Cerebellar cortex (tissue), 1 donor: ENCODE measurements at places on chromosomes 3 and 15.

- DNase-seq: no peak
Measured at GRCh38 chr15:36797128-36797527, 217.7 kb downstream of the CDIN1 start.

- DNase-seq: no peak
Measured at GRCh38 chr3:36814776-36815175, 50.4 kb upstream of the DCLK3 start.

- peak; percentile 52 for DNase-seq
Measured at GRCh38 chr15:68644083-68644904, 65.5 kb downstream of the CORO2B start.

- no peak for DNase-seq
Measured at GRCh38 chr15:42032376-42033213, 11.8 kb upstream of the PLA2G4E start.

DNA sequence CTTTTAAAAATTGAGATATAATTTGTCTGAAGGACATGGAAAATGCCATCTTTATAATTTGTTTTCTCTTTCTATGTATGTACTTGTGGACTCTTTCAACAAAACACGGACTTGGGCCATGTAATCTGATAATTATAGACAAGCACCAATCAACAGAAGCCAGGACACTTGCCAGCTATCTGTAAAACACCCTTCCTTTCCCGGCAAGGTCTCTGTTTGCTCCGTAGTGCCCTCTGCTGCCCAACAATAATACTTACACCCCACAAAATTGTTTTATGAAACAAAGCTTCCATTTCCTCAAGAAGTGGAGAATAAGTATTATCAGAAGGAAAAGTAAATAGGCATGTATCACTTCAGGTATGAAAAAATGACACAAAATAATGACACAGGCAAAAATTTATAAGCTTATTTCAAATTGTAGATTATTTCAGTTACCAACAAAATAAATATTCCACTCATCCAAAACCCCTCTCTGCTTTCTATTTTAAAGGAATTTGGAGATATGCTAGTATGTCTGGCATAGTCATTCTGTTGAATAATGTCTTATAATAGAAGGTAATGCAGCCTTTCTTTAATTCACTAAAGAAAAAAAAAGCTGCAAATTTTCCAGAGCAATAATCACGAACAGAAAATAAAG, 32.8 kb downstream of the MYH15 start:
- peak; percentile 54 for DNase-seq

DNA sequence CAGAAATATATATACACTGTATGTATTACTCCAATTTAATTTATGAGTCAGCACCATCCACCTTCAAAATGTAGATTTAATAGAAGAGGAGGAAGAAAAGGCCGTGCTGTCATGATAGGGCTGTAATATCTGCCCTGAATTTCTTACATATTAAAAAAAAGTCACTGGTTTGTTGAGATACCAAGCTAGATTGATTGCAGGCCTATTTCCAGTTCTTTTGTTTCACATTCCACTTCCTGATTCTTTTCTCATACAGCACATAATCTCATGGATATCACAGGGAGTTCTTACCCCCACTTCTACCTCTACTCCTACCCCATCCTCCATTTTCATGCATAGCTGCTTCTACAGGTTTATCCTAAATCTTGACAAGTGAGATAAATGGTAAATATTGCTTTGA, 290.3 kb downstream of the ZBTB20 start:
- no peak for DNase-seq

DNA sequence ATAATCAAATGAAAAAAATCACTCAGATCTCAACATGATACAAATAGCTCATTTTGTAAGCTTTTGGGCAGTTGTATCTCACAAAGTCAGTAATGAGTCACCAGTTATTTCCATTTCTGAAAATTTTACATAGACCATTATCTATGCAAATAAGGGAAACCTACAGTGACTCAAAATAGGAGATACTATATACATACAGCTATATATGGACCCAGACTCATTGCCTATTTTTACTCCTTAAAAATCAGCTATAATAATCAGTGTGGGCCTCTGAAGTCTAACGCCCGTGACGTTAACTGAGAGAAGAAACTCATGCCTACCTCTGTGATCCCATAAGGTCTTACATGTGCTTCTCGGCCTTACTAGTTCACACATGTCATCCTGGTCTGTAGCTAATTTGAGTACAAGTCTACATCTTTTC, 31.6 kb downstream of the LRIG1 start:
- DNase-seq: no peak

GRCh38 chr3:79253704-79254103, 514.1 kb downstream of the ROBO1 start:
- no peak for DNase-seq

DNA sequence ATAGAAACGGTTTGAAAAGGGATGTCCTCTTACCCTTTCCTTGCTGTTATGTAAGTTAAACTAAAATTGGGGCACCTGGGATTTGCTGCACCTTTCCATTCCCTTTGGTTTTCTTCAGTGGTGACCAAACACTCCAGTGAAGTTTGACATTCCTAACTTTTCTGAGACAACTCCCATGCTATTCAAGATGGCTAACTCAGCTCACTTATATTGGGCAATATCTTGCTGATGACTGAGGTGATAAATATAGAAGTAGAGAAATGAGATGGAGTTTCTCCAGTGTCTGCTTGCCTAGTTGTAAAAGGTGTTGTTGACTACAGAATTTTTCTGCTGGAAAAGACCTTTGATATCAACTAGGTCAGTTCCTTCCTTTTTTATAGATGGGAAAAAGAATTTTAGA, 291.8 kb downstream of the GAP43 start:
- DNase-seq: no peak

DNA sequence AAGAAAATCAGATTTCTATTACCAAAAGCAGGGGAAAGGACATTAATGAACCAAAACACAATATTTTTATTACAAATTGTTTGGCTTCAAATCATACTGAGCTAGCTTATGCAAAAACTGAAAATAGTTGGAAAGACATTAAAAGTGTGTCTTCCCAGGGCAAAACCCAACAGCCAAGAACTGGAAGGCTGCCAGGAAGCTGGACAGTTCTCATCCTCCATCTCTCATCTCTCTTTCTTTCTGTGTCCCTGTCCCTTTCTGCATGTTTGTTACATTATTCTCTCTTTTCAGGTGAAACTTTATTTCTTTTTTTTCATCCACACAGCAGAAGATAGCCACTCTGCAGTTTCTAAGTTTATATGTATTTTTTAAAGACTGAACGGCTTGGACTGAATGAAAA, 41.1 kb upstream of the SNTN start:
- no peak for DNase-seq

DNA sequence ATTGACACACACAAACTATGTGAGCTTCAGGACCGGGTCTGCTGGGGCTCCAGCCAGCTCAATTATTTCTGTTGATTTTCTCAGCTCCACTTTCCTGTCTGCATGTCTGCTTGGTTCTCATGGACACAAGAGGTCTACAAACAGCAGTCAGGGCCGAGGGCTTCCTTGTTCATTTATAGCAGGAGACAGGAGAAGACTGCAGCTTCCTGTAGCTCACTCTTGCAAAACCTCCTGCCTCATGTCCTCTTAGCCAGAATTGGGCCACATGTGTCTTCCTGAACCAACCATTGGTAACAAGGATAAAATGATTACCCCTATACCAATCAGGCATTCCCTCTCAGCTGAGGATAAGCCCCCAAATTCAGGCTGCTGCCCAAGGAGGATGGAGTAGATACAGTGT, 182.8 kb downstream of the TLE3 start:
- DNase-seq: no peak

- no peak for DNase-seq
Measured at GRCh38 chr3:143121241-143122088, 1.9 kb downstream of the CHST2 start.

DNA sequence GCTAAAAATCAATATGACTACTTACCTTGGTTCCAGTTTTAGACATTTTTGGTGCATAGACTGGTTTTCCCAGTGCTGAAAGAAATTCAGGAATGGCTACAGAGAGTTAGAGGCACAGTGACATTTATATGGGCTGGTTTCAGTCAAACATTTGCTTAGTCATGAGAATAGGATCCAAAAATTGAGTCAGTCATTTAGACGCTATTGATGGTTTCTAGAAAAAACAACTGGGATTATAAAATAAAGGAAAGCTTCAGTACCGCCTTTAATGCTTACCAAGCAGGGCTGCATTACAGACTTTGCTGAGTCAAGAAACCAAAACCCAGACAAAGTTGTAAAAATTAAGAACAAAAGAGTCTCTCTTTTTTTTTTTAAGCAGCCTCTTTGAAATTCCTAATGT, at the start of gene CRYGS:
Gene CRYGS, minus strand, starts transcription at position 100 of the 400 bp plus-strand sequence. Its CDS starts 54 bp downstream, at position 46.
- no peak for DNase-seq

GRCh38 chr15:67701669-67702068, 123.6 kb upstream of the SKOR1 start:
- no peak for DNase-seq

DNA sequence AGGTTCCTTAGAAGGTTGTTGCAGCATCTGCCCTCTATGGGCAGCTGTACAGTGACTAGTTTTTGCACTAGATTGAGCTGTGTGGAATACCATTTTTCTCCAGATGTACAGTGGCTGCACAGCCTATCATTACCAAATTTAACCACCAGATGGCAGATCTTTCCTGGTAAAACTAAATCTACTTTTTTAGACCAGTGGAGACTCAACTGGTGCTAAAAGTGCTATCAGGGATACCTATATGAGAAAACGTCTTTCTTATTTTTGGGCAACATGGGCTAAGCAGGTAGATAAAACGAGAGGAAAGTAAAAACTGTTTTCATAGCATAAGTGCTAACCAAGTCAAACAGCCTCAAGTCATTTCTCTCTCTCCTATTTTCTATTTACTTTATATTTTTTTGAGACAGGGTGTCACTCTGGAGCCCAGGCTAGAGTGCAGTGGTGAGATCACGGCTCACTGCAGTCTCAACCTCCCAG, 21.2 kb downstream of the IGSF10 start:
- DNase-seq: peak; percentile 40

DNA sequence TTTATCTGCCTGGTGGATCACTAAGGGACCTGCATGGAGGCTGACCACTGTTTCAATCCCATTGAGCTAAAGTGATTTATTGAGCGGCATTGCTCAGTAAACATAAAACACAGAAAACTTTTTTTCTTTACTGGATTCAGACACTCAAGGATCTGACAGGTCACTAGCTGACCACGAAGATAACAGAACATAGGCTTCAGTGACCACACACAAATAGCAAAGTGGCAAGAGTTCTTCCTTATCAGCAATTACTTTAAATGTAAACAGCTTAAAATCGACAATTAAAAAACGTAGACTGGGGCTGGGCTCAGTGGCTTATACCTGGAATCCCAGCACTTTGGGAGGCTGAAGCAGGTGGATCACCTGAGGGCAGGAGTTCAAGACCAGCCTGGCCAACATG, 48.7 kb downstream of the STAG1 start:
- DNase-seq: no peak

GRCh38 chr15:38255690-38256089, 3.1 kb downstream of the SPRED1 start:
- DNase-seq: no peak

- DNase-seq: no peak
Measured at GRCh38 chr15:92846741-92847140, 53.4 kb upstream of the CHD2 start.

GRCh38 chr3:175512700-175513099, 653.6 kb downstream of the NAALADL2 start:
- DNase-seq: no peak

DNA sequence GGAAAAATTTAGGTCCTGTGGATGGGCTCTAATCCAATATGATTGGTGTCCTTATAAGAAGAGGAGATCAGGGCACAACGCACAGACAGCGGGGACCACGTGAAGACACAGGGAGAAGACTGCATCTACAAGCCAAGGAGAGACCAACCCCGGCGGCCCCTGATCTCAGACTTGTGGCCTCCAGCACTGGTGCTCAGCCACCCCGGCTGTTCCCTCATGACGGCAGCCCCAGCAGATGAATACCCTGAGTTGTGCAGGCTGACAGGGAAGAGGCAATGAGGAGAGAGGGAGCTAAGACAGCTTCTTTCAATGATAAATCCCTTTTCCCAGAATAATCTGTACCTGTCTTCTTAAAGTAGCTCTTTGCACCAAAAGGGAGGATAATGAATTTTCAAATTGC, 33.3 kb upstream of the CGNL1 start:
- peak; percentile 45 for DNase-seq

GRCh38 chr3:26058901-26059321, 269.0 kb downstream of the OXSM start:
- no peak for DNase-seq

DNA sequence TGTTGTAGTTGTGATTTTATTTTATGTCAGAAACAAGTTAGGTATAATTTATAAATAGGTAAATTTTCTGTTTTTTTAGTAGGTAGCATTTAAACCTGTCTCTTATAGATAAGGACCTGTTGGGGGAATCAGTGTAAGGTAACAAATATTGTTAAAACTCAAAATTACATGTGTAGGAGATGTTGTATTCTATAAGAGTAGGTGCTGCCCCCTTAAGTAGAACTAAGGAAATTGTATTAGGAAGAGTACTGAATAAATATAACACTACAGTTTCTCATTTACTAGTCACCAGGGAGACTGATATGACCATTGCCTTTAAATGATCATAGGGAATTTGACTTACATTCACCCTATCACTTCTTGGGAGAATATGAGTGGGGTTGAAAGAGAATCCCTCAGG, 31.2 kb downstream of the SLC25A36 start:
- peak; percentile 9 for DNase-seq

DNA sequence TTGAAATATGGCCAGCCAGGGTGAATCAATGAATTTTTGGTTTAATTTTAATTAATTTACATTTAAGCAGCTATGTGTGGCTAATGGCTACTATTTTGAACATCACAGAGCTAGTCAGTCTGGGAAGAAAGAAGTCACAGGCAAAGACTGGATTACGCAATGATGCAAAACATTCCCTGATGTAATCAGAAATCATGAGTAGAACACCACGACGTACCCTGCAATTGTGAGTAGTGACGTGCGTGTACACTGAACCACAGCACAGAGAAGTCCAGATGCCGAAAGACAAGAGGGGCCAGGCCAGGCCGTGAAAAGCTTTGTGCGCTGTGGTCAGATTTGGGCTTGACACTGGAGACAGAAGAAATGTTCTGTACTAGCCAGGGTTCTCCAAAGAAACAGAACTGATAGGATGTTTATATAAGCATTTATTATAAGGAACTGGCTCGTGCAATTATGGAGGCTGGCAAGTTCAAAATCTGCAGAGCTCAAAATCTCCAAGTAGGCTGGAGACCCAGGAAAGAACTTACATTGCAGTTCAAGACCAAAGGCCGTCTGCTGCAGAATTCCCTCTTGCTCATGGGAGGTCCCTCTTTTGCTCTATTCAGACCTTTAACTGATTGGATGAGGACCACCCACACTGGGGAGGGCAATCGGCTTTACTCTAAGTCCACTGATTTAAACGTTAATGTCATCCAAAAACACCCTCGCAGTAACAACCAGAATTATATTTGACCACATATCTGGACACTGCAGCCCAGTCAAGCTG, 44.6 kb downstream of the SH3BP5 start:
- no peak for DNase-seq
